Activated naive CD8-positive, alpha-beta T cell treated with anti-CD3 and anti-CD28 coated beads, Interleukin-2, amount 10 ng/mL, durations not matched to agents 7 days and 5 days (primary cell): ENCODE measurements at places on chromosomes 5 and 9. TPM values are rescaled to one million over a fixed set of nuclear protein-coding genes. Genes with fewer than 3 reads are reported as not detected.

CREBRF gene
- 39.3 TPM for total RNA-seq

CD274 gene
- 9.8 TPM for total RNA-seq

ANKRD20A1 gene
- total RNA-seq, result not detected

F12 gene
- 2.8 TPM for total RNA-seq

PDGFRB gene
- total RNA-seq, result 41.5 TPM

LAMC3 gene
- total RNA-seq, result 0.20 TPM

DNA sequence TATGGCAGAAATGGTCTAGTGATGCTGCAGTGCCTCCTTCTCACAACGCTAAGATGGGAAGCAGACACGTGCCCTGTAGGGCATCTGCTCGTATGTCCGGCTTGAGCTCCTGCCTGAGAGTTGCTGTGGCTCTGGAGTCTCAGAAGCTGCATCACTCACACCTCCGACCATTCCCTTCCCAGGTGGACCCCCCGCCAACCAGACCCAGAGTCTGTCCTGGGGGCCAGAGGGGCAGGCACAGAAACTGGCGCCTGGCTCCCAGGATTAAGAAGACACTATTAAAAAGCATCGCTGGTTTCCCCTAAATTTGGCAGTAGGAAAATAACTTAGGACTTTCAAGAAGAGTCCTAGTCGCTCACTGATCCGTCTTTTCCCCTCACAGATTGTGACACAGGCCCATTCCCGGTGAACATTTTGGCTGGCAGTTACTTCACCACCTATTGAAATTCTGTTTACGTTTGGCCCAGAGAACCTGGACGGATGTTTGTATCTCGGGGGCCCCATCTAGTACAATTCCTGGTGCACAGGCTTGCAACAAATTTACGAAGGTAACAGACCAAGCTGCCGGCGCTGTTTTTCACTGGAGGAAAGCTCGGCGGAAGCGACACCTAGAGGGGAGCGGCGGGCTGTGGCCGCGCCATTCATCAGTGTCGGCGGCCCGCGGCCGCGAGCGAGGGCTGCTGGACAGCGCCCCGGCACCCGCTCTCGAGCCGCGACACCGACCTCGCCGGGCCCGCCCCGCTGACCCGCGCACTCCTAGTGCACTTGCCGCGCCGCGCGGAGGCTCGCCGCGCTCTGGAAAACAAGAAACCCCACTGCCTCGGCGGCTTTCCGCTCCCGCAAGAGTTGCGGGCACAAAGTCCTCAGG lies 1.6 kb downstream of the FSTL4 start:
- no peaks in the 10 kb centered on the region for H3K36me3 ChIP-seq
- no peak overlapping the region for H3K27ac ChIP-seq
- peak overlapping the region; percentile 53 for H3K4me3 ChIP-seq

GRCh38 chr9:86200599-86201162 lies 58.8 kb downstream of the C9orf153 start:
- DNase-seq, result no peak
- no peak overlapping the region for H3K27ac ChIP-seq
- no peaks in the 10 kb centered on the region for H3K36me3 ChIP-seq
- H3K4me3 ChIP-seq, result no peak overlapping the region
- no peaks in the 10 kb centered on the region for H3K4me1 ChIP-seq

- no peaks in the 10 kb centered on the region for H3K36me3 ChIP-seq
- H3K4me1 ChIP-seq, result no peaks in the 10 kb centered on the region
- no peaks in the 10 kb centered on the region for H3K27me3 ChIP-seq
- H3K4me3 ChIP-seq, result no peak overlapping the region
Observed at GRCh38 chr5:124262991-124263571, 483.4 kb downstream of the ZNF608 start.

- no peaks in the 10 kb centered on the region for H3K36me3 ChIP-seq
- peaks cover 6% of the 10 kb centered on the region for H3K4me1 ChIP-seq
- H3K27ac ChIP-seq, result no peak overlapping the region
Observed at GRCh38 chr5:34501016-34501415, 155.1 kb upstream of the RAI14 start.

- H3K4me1 ChIP-seq, result peaks cover 3% of the 10 kb centered on the region
Observed at GRCh38 chr5:72283358-72283757, 36.7 kb downstream of the MRPS27 start.

GRCh38 chr9:94869415-94869843 lies 142.9 kb downstream of the AOPEP start:
- no peak overlapping the region for H3K4me3 ChIP-seq
- H3K27me3 ChIP-seq, result peaks cover 10% of the 10 kb centered on the region
- H3K36me3 ChIP-seq, result peaks cover 1% of the 10 kb centered on the region

GRCh38 chr9:135533113-135533512 lies 11.9 kb downstream of the LCN1 start:
- H3K36me3 ChIP-seq, result no peaks in the 10 kb centered on the region
- no peak for DNase-seq
- H3K4me3 ChIP-seq, result no peak overlapping the region
- H3K4me1 ChIP-seq, result peaks cover 1% of the 10 kb centered on the region
- peaks cover 12% of the 10 kb centered on the region for H3K27me3 ChIP-seq
- H3K27ac ChIP-seq, result no peak overlapping the region

DNA sequence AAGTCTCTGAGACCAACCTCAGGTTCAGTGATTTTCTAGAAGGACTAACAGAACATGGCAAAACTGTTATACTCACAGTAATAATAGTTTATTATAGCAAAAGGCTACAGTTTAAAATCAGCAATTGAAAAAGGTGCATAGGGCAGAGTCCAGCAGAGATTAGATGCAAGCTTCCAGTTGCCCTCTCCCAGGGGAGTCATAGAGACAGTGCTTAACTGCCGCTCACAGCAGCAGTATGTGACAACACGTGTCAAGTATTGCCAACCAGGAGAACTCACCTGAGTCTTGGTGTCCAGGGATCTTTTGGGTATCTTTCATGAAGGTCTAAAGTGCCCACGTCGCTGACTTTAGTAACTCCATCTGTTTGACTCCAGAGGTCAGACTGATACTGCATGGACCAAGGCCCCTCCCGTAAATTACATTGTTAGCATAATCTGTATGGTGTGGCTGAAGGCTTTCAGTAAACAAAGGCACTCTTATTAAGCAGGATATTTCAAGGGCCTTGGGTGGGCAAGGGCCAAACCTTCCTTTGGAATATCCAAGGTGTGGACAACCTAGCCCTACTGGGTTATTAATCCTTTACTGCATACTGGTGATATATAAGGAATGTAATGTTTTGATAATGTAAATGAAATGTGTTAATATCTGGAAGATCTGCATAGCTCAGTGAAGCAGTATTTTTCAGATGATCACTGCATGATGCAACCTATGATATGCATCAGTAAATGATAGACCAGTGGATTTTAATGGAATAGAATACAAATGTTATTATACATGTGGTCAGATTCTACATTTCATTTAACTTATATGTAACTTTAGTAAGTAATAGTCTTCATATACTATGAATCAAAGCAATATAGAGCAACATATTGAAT lies 44.0 kb downstream of the RASA1 start:
- DNase-seq, result no peak
- H3K27me3 ChIP-seq, result no peaks in the 10 kb centered on the region
- peaks cover 15% of the 10 kb centered on the region for H3K4me1 ChIP-seq
- H3K36me3 ChIP-seq, result peaks cover 19% of the 10 kb centered on the region
- no peak overlapping the region for H3K4me3 ChIP-seq
- H3K27ac ChIP-seq, result no peak overlapping the region

DNA sequence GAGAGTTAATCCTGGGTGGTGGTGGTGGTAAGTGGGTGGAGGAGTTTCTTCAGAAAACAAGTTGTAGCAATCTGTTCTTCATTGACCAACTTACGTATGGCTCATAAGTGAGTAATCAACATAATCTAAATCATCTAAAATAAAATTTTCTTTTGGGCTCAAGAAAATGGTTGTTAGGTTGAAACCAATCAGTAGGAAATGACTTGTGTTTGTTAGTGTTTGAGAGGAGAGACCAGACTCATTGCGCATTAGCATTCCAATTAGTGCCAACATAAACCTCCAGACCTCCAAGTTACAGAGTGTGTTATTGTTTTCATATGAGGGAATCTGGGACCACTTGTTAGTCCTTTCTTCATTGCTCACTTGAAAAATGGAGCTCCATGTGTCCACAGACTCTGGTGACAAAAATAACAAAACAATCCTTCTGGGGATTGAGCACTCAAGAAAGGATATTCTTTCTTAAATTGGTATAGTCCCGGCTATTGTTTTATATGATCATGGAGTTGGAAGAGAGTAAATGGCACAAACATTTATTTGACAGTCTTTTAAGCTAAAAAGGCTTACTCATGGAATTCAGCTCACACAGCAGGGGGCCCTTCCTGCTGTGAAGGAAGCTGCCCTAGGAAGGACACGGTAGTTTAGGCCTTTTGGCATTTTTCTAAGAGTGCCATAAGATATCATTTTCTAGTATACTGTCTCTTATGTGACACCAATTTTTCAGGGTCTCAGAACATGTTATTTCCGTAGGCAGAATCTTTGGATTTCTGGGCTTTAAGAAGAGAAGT lies 441.1 kb downstream of the EBF1 start:
- no peaks in the 10 kb centered on the region for H3K4me1 ChIP-seq
- no peak for DNase-seq
- H3K27ac ChIP-seq, result no peak overlapping the region

- peak overlapping the region; percentile 6 for H3K4me3 ChIP-seq
- H3K36me3 ChIP-seq, result peaks cover 2% of the 10 kb centered on the region
- H3K27me3 ChIP-seq, result peaks cover 6% of the 10 kb centered on the region
Observed at GRCh38 chr9:95626885-95627558, 110.3 kb upstream of the PTCH1 start.

DNA sequence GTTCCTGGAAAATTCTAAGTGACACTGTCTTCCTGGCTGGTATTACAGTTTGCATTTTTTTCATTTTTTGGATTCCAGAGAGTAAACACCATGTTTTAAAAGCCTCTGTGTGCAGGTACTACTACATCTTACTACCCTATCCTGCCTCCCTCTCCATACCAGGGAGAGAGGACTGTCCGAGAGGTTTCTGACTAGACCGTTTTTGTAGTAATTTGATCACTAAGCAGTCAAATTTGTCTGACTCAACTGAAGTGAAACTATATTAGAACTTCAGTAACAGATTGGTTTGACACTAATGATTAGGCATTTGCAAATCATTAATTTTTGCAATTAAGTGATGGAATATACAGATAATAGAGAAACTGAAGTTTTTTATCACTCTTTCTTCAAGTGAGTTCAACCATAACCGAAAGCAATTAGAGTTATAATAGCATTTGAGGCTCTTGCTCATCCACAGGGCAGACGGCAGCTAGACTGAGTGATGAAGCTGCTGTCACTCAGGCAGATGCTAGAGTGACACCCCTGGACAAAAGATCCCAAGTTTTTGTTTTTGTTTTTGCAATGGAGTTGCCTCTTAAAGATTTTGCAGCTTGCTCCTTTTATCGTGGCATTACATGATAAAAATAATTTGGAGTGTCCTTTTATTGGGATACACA lies 44.3 kb downstream of the SMARCA2 start:
- no peak overlapping the region for H3K4me3 ChIP-seq
- H3K27ac ChIP-seq, result peak overlapping the region; percentile 43
- no peak for DNase-seq
- peaks cover 35% of the 10 kb centered on the region for H3K36me3 ChIP-seq
- no peaks in the 10 kb centered on the region for H3K27me3 ChIP-seq

DNA sequence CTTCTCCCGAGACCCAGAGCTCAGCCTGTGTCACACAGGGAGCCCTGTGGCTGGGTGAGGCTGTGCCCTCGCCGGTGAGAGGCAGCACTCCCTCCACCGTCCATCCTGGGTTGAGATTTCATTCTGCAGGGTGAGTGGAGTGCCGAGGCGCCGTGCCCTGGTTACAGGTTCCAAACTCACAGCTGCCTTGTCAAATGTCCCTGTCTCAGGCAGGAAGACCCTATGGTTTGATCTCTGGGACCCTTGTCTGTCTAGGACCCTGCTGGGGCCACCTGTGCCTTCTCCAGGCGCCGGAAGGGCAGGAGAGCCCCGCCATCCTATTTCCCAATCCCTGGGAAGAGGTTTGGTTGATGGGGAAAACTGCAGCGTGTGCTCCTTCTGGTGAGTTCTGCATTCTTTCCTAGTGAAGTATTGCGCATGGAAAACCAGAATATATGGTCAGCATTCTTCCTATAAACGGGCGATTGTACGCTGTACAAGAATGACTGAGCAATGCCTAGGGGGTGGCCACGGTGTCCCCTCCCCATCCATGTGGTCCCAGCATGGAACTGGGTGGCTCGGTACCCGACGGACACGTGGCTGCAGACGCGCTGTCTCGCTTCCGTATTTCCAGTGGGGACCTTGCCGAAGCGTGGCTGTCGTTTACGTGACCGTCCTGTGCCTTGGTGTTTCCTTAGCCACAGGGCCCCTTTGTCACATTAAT lies 95.9 kb upstream of the COL5A1 start:
- H3K27me3 ChIP-seq, result peaks cover 3% of the 10 kb centered on the region
- no peaks in the 10 kb centered on the region for H3K4me1 ChIP-seq
- DNase-seq, result no peak
- no peaks in the 10 kb centered on the region for H3K36me3 ChIP-seq
